Lung (tissue), 17 donors: ENCODE measurements at places on chromosomes 6 and 20. TPM values are rescaled to one million over a fixed set of nuclear protein-coding genes. Genes with fewer than 3 reads are reported as not detected.

- no peaks in the 10 kb centered on the region for H3K4me1 ChIP-seq
- no peaks in the 10 kb centered on the region for H3K27me3 ChIP-seq
- no peak overlapping the region for H3K27ac ChIP-seq
- DNase-seq, result no peak
These were observed 545.8 kb downstream of the MMUT start for GRCh38 chr6:48917233-48917632.

- H3K27ac ChIP-seq, result no peak overlapping the region
- no peak for DNase-seq
These were observed 39.7 kb downstream of the LBP start for GRCh38 chr20:38386004-38386403.

- peaks cover 8% of the 10 kb centered on the region for H3K27me3 ChIP-seq
- H3K4me3 ChIP-seq, result no peak overlapping the region
- H3K4me1 ChIP-seq, result no peaks in the 10 kb centered on the region
- no peak overlapping the region for H3K27ac ChIP-seq
- DNase-seq, result no peak
These were observed 47.1 kb upstream of the GATA5 start for GRCh38 chr20:62522748-62523396.

HDGFL1 gene
- total RNA-seq, result not detected

VGLL2 gene
- total RNA-seq, result not detected
